ENCODE measurements at places on chromosomes 3 and 15. TPM values are rescaled to one million over a fixed set of nuclear protein-coding genes. Genes with fewer than 3 reads are reported as not detected.

Gene FBLN2
- 2.7 TPM for total RNA-seq

DNA sequence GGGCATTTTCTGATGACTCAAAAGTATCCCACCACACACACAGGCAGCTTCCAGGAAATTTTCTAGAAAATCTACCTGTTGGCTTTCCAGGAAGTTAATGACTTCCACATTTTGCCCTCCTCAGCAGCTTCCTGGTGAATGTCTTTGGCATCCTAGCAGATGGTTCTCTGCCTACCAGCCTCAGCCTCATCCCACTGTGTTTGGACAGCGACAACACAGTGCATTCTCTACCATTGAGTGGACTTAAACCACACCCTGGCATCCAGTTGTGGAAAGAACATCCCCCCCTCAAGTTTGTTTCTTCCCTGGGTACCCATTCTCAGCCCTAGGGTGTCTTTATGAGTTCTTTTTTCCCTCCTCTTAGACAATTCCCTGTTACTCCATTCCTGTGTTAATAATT, 50.8 kb upstream of the GADL1 start:
- H3K27ac ChIP-seq: no peak overlapping the region
- H3K4me1 ChIP-seq: peaks cover 2% of the 10 kb centered on the region
- no peaks in the 10 kb centered on the region for H3K36me3 ChIP-seq
- DNase-seq: no peak

DNA sequence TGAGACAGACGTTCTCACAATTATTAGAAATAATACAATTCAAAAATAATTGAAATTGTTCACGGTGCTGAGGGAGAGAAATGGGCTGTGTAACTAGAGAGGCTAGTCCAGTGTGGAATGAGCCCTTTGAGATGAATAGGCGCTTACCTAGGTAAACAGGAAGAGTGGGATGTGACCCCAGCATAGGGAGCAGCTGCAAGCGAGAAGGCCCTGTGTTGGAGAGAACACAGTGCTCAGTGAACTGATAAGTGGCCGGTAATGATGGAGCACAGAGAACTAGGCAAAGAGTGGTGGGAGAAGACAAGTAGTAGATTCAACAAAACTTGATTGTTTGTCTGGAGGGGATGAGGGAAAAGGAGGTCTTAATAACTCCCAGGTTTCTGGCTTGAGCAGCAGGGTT, 103.9 kb downstream of the HCN4 start:
- H3K36me3 ChIP-seq: no peaks in the 10 kb centered on the region
- H3K27ac ChIP-seq: no peak overlapping the region
- H3K4me1 ChIP-seq: peaks cover 4% of the 10 kb centered on the region
- DNase-seq: no peak
- no peaks in the 10 kb centered on the region for H3K27me3 ChIP-seq

GRCh38 chr3:60707452-60708020, 543.7 kb downstream of the FHIT start:
- H3K4me3 ChIP-seq: no peak overlapping the region
- no peak overlapping the region for H3K27ac ChIP-seq

Gene COL6A5
- not detected for total RNA-seq

- H3K27me3 ChIP-seq: peaks cover 34% of the 10 kb centered on the region
- no peak overlapping the region for H3K27ac ChIP-seq
- no peak for DNase-seq
- no peaks in the 10 kb centered on the region for H3K36me3 ChIP-seq
- no peak overlapping the region for H3K4me3 ChIP-seq
Measured at GRCh38 chr15:30044377-30044776, 38.4 kb upstream of the GOLGA8J start.

- peaks cover 4% of the 10 kb centered on the region for H3K27me3 ChIP-seq
- H3K4me1 ChIP-seq: no peaks in the 10 kb centered on the region
- no peak overlapping the region for H3K4me3 ChIP-seq
- H3K36me3 ChIP-seq: no peaks in the 10 kb centered on the region
Measured at GRCh38 chr3:110928016-110928662, 143.5 kb upstream of the NECTIN3 start.

DNA sequence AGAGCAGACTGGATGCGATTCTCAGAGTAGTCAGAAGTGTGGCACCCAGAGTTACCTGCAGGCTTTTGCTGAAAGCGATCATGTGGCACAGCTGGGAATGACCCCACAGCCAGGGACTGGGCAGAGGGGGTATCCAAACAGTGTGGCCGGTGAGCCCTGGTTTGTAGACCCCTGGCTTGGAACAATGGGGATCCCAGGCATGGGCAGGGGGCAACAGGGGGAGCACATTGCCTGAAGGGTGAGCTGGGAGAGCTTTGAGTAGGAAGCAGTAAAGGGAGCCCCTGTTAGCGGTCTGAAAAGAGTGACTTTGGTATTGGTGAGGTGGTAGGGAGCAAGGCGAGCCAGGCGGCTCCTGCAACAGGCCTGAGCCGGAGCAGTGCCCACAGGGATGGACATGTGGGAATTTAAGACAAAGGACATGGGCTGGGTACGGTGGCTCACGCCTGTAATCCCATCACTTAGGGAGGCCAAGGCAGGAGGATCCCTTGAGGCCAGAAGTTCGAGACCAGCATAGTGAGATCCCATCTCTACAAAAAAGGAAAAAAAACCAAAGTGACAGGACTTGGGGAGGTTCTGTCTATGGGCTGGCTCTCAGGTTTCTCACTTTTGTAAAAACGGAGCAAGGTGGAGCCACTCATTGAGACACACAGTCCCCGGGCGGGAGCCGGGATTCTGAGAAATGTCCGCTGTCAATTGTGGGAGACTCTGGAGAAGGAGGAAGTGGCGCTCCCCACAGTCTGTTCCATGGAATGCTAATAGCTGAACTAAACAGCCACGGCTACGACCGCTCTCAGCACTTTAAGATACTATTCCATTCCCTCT, 223.8 kb upstream of the LYSMD4 start:
- no peak overlapping the region for H3K27ac ChIP-seq
- H3K36me3 ChIP-seq: no peaks in the 10 kb centered on the region
- peaks cover 7% of the 10 kb centered on the region for H3K27me3 ChIP-seq
- no peak overlapping the region for H3K4me3 ChIP-seq

DNA sequence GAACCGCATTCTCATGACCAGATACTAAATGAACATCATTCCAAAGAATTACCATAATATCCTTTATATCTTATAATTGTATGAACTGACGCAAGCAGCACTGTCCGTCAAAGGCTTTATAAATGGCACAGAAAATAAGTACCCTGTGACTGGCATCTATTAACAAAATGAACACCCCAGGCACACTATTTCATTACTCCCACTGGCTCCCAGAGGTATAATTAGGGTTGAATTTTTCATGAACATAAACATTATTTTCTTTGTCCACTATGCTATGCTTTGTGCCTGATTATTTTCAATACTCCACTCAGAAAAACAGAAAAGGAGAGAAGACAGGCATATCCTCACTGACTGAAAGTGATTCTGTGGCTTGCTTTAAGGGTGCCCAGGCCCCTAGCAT, 71.1 kb downstream of the LYZL4 start:
- H3K27me3 ChIP-seq: no peaks in the 10 kb centered on the region
- no peaks in the 10 kb centered on the region for H3K4me1 ChIP-seq
- H3K27ac ChIP-seq: no peak overlapping the region
- H3K4me3 ChIP-seq: no peak overlapping the region

DNA sequence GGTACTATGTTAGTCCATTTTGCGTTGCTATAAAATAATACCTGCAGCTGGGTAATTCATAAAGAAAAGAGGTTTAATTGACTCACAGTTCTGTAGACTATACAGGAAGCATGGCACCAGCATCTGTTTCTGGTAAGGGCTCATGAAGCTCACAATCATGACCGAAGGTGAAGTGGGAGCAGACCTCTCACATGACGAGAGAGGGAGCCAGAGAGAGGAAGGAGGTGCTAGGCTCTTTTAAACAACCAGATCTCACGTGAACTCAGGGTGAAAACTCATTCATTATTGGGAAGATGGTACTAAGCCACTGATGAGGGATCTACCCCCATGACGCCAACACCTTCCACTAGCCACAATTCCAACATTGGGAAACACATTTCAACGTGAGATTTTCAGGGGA, 301.7 kb upstream of the MDFIC2 start:
- peaks cover 5% of the 10 kb centered on the region for H3K27me3 ChIP-seq
- no peaks in the 10 kb centered on the region for H3K4me1 ChIP-seq
- no peak for DNase-seq
- H3K36me3 ChIP-seq: no peaks in the 10 kb centered on the region

DNA sequence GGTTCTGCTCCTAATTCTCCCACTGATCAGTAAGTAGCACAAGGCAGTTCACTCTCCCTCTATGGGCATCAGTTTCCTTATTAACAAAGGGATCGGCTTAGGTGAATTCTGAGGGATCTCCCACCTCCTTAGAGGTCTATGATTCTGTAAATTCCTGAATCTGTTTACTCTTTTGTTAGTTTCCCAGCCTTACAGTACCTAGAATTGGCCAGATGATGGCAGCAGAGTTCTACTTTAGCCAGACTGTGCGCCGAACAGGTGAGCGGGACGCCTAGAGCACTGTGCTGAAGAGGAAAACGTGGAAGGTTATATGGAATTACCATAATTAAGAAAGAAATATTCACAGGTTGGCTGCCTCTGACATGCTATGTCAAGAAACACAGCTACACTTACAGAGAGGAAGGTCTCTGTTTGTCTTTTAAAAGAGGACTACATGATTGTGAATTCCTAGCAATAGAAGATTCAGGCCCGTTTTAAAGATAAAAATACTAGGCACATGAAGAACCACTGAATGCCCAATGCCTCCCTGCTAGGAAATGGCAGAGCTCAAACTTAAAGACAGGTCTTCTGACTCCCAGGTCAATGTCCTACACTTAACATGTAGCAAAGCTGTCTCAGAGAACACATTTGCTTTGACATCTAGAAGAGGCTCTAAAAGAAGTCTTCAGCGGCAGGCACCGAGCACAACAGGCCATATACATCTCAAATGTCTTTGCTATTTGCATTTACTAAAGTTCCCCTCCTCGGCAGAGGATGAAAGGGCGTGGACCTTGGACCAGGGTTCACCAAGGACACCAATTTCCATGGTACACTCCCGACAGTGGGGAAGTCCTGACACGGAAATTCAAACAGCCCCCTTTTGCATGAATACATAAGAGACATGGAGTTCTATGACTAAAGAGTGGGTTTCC, 259.9 kb downstream of the FGF12 start:
- H3K4me1 ChIP-seq: no peaks in the 10 kb centered on the region
- DNase-seq: no peak

- H3K27me3 ChIP-seq: no peaks in the 10 kb centered on the region
- H3K4me3 ChIP-seq: no peak overlapping the region
- H3K36me3 ChIP-seq: peaks cover 16% of the 10 kb centered on the region
Measured at GRCh38 chr3:99920481-99921376, 103.1 kb downstream of the CMSS1 start.

DNA sequence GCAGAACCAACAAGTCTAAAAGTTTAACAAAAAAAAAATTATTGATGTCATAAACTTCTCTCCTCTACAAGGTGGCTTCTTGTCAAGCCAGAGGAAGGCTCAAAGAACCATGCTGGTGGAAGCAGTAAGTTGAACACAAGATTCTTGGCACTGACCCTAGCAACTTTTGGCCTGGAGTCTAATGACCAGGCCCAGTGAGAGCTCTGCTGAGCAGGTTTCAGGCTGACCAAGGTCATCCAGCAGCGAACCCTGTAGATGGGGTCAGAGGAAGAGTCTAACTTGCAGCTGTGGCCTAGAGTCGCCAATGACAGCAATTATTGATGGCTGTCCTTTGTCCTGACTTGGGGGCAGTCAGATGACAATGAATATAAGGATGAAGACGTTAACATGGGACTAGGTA, 43.1 kb upstream of the PDZRN3 start:
- no peaks in the 10 kb centered on the region for H3K36me3 ChIP-seq
- no peaks in the 10 kb centered on the region for H3K27me3 ChIP-seq
- H3K4me3 ChIP-seq: no peak overlapping the region
- DNase-seq: no peak

DNA sequence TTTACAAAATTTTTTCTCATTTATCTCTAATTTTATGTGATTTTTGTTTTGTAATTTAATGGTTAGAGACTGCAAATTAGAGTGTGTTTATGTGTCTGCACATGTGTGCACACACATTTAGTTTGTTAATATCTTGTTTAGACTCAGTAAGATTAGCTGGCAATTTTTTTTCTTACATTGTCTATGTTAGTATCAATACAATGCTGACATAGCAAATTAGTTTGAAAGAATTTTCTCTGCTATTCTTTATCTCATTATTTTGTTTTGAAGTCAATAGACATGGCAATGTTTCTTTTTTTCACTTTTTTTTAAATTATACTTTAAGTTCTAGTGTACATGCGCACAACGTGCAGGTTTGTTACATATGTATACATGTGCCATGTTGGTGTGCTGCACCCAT, 1155.0 kb downstream of the ZPLD1 start:
- H3K4me1 ChIP-seq: no peaks in the 10 kb centered on the region
- no peak overlapping the region for H3K4me3 ChIP-seq
- H3K27me3 ChIP-seq: no peaks in the 10 kb centered on the region
- H3K36me3 ChIP-seq: no peaks in the 10 kb centered on the region

Data from activated naive CD8-positive, alpha-beta T cell treated with anti-CD3 and anti-CD28 coated beads, Interleukin-2, amount 10 ng/mL, durations not matched to agents 7 days and 5 days (primary cell).